H54 (cell line): ENCODE measurements at places on chromosomes 4 and X.

DNA sequence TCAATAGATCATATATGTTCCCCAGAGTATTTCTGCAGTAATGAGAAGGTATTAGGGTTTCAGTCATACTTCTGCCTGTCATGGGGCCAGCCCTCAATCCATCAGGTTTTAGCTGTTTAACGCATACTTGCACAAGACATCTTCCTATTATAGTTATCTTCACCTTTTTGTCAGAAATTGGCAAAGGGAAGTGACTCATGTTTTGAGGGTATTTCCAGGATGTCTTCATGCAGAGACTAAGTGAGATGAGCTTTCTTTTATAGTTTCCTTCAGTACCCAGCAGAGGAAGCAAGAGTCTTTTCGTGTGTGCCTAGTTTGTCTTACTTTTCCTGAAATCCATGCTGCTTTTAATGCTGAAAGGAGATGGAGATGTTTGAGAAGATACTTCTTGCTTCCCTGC lies 9.5 kb downstream of the CSTF2 start:
- DNase-seq: peak; percentile 11

DNA sequence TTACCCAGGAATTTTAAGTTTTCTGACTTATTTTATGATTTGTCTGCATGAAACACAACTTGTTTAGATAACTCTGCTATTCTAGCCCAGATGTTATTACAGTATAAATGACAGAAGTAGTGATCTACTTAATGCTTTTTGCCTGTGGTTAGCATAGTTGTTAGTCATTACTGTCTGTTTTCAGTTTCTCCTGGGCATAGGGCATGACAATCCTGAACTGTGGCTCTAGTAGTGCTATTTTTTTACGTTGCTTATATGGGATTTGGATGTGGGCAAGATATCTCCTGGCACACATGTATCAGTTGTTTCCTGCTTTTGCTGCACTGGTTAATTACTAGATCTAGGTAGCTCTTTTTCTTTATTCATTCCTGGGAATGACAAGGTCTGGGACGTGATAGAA lies 1005.8 kb downstream of the PCDH18 start:
- no peak for DNase-seq

DNA sequence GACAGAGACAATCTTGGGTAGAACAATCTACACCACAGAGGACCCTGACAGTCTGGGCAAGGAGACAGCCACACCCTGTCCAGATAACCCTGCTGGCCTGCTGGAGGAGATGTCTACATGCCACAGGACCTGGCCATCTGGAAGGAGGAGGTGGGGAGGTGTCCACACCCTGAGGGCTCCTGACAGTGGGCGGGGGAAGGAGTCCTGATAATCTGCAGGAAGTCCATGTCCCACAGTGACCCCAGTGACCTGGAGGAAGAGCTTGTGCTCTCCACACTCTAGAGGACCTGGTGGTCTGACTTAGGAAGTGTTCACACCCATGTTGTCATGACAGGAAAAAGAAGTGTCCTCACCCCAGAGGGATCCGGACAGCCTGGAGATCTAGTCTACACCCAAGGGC lies 5.5 kb downstream of the SUV39H1 start:
- no peak for DNase-seq

GRCh38 chrX:52217494-52218160 lies 32.9 kb downstream of the MAGED4 start:
- DNase-seq: no peak

- DNase-seq: no peak
These were observed 34.4 kb upstream of the CDKL5 start for GRCh38 chrX:18390941-18391538.

- DNase-seq: no peak
These were observed 61.5 kb downstream of the CASP3 start for GRCh38 chr4:184587701-184588100.

DNA sequence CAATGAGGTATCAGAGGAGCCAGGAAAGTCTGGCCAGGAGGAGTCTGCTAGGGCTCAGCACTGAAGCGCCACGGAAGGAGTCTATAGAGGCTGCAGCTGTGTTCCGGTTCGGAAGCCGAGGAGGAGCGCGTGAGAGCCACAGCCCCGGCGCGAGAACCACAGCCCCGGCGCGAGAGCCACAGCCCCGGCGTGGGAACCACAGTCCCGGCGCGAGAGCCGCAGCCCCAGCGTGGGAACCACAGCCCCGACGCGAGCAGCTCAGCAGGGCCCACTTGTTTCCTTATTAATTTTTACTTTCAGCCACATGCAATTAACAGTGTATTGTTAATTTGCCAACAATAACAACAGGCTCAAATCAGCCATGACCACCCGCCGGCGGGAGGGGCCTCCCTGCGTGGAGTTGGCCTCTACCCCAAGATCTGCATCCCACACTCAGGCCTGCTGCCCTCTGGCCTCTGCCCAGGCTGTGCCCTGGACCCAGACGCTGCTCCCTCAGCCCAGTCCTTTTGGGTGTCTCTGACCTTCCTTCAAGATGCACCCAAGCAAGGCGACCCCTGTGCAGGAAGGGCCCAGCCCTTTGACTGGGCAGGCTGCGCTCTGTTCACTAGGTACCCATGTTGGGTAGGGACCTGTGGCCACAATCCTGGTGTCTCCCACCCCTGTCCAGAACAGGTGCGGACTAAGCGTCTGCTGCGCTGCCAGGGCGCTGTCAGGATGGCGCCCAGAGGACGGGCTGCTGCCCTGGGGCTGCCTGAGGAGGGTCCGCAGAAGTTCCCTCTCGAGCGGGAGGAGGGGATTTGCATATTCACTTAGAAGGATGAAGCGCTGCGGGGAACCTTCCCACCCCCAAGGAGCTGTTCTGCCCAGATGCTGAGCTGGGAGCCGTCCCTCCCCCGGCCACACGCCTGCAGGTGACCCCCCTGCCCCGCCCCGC lies 113.8 kb downstream of the ADRA2C start:
- DNase-seq: no peak

DNA sequence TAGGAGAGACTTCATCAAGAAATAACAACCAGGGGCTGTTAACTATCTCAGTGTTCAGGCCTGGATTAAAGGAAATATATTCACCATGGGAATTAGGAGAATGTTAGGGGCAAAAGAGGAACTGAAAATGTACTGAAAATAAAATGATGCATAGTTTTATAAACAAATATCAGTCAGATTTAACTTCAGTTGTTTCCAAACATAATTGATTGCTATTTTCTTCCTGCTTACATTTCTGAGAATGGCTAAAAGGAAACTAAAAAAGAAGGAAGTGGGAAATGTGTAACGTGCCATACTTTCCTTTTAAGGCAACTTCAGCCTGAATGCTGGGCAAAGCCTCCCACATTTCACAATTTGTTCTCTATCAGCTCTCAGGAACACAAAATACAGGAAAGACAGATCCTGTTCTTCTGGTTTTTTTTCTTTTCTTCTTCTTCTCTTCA lies 178.1 kb downstream of the MAML3 start:
- no peak for DNase-seq

- no peak for DNase-seq
These were observed 78.2 kb upstream of the TET2 start for GRCh38 chr4:105068516-105068915.
